ENCODE measurements at places on chromosomes 4 and X. TPM values are rescaled to one million over a fixed set of nuclear protein-coding genes. Genes with fewer than 3 reads are reported as not detected.
A peak's percentile ranks its signal among the peaks of the same experiment; 100 is the strongest.

QRFPR gene
- not detected for total RNA-seq

UCP1 gene
- total RNA-seq, result not detected

CFAP47 gene
- not detected for total RNA-seq

SPATA4 gene
- total RNA-seq, result 0.12 TPM

FAAH2 gene
- total RNA-seq, result 4.0 TPM

CXCL10 gene
- 4.3 TPM for total RNA-seq

FAM9B gene
- total RNA-seq, result not detected

GJB1 gene
- total RNA-seq, result not detected

DNA sequence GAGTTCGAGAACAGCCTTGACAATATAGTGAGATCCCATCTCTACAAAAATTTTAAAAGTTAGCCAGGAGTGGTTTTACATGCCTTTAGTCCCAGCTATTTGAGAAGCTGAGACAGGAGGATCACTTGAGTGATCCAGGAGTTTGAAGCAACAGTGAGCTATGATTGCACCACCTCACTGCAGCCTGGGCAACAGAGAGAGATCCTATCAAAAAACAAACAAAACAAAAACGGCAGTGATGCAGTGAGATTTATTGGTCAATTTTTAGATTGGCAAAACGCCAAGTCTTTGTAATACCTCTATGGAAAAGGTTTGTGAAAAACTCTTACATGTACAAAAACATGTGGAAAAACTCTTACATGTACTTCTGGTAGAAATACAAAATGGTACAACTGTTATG, 91.3 kb downstream of the PTPN13 start:
- DNase-seq, result no peak

DNA sequence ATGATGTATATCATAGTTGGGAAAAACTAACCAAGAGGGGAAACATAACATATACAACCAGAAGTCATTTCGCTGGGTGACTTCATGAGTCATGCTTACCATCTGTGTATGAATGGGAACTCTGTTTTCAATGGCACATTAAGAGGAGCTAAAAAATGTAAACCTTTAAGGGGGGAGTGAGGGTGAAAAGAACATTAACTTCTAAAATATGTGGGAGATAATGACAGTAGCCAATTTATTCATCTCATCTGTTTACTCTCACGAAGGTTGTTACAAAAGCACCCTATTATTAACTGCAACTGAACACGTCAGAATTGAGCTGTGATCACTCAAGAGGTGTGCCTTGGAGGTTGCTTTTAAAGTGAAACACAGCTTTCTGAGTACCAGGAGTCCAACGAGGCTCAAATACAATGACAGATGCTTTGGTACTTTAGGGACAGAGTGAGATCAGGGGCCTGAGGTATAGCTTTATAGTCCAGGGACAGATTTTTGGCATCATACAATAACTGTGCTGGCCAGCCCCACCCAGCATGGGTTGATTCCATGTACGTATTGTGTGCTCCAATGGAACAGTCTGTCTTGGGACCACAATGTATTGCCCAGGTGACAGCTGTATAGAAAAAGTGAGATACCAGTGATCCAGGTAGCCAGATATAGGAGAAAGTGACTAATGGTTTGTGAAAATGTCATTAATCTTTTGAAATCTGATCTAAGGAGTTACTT, 107.3 kb downstream of the AMMECR1 start:
- no peak for DNase-seq

DNA sequence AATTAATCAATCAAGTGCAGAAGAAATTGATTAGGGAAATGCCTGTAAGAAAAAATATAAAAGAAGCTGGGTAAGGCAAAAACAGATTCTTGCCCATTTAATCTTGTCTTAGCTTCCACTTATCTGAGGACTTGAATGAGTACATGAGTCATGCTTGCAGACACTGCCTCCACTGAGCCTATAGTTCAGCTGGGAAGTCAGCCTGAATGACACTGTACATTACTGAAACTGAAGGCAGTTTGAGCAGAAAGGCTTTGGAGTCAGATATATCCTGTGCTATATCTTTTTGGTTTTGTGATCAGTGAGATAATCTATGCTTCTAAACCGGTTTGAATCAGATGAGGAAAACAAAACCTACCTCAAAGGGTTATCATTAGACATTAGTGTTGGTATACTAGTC, 61.3 kb downstream of the NUDT11 start:
- DNase-seq, result no peak

DNA sequence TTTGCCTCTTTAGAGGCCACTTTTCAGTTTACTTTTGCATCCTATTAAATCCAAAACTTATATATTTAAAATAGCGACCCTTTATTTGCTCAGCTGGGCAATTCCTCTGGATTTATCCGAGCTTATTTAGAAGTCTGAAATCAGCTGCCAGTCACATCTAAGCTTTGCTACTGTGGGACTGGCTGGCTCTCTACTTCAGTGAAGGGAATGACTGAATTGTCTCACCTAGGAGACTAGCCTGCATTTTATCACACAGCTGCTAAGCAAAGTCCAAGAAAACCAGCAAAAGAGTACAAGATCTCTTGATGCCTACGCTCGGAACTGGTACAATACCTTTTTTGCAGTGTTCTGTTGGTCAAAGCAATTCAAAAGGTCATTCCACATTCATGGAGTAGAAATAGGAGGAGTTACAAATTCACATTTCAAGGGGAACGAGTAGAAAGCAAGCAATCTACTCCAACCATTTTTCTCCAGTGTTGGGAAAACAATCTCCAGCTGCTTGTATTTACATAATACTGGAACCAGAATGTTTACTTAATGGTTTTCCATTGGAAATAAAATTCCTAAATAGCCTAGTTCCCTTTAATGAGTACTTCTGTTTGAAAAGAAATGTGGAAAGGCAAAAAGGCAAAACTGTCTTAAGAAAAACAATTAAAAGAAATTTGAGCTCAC, 160.2 kb downstream of the MAGEB5 start:
- no peak for DNase-seq

DNA sequence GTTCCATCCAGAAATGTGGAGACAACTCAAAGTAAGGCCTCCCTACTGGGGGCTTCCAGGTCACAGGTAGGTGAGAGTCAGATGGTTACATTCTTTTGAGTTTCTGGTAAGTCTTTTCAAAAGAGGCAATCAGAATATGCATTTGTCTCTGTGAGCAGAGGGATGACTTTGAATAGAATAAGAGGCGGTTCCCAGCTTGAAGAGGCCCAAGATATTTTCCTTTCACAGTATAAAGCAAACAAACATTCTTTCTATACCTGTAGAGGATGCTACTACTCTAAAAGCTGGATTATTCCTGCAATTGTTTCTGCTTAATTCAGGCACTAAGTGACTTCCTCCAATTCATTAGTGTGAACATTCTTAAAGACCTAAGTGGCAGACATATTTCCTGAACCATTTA, 44.4 kb downstream of the DIAPH2 start:
- no peak for DNase-seq

GRCh38 chrX:10079231-10079630, 77.5 kb upstream of the CLCN4 start:
- DNase-seq, result no peak

DNA sequence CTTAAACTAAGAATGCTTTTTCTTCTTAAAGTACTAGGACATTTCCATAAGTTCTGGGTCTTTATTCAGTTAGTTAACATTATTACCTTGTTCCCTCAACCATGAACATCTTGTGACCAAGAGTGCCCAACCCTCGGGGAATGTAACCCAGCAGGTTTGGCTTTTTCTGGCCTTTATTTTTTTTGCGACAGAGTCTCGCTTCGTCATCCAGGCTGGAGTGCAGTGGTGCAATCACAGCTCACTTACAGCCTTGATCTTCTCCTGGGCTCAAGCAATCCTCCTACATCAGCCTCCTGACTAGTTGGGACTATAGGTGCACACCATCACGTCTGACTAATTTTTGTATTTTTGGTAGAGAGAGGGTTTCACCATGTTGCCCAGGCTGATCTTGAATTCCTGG, 65.1 kb downstream of the USP11 start:
- DNase-seq, result no peak

DNA sequence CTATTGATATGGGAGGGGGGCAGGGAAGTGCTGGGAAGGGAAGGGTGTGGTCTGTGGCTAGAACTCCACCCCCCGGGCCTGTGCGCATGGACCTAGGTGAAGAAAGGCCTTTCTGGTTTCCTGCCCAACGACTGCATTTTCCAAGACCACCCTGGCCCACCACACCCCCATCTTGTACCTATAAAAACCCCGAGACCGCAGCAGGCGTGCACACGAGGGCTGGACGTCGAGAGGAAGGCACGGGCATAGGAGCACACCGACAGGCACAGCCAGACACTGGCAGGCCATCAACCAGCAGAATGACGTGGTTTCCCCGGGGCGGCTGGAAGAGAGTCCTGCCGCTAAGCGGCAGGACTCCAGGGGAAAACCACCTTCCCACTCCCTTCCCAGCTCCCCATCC, 981.1 kb downstream of the PCDH7 start:
- no peak for DNase-seq

DNA sequence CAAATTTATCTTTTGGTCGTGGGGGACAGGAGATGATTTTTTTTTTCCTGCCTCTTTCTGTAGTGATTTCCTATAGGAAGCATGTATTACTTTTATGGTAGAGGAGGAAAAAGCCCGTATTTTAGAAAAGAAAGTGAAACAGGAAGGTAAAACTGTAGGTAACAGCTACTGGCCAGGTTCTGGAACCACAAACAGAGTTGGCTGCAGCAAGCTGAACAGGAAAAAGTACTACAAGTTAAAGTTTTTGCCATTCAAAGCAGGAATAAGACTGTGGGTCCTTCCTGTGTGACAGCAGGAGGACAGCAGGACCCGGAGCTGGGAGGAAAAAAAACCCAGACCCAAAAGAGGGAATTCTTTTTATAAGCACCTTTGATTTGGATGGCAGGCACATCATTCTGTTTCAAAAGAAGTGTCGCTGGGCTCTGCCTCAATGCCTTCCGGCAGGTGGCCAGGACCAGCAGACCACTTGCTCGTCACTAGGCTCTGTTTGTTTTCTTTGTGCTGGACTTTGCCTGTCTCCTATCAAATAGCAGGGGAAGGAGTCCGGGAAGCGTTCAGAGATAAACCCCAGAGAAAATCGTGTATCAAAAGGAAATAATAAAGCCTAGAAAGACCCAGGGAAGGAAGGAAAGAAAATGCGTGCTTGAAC, 277.9 kb downstream of the ADGRA3 start:
- DNase-seq, result peak; percentile 66

- peak; percentile 70 for DNase-seq
These were observed 27.1 kb upstream of the STBD1 start for GRCh38 chr4:76279462-76279861.

DNA sequence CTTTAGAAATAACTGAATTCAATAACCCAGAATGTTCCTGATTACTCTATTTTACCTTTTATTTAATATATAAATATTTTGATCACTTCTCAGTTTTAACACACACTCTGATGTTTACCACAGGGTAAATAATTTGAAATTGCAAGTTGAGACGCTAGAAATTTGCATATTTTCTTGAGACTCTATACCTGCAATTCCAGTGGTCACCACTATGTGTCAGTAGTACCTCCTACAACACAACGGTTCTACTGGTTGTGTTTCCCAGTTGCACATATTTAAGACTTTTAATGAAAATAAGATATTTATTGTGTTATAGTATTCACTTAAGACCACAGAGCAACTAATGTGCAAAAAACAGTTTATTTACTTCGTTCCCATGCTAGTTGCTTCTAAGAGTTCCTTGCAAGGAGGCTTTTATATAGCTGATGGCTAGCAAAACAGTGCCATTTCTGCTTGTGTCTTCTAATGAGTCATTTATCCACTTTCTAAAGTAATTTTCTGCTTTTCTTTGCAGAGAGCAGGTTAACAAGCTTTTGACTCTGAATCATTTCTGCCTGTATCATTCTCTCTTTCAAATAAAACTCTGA, 98.9 kb upstream of the PDLIM3 start:
- no peak for DNase-seq

- no peak for DNase-seq
These were observed 65.7 kb downstream of the SHROOM2 start for GRCh38 chrX:9851890-9852289.

GRCh38 chr4:141388481-141388880, 167.8 kb downstream of the ZNF330 start:
- no peak for DNase-seq

- no peak for DNase-seq
These were observed 1268.6 kb downstream of the FAM133A start for GRCh38 chrX:94942603-94943002.

- DNase-seq, result no peak
These were observed 65.3 kb upstream of the CCSER1 start for GRCh38 chr4:90061881-90062280.

DNA sequence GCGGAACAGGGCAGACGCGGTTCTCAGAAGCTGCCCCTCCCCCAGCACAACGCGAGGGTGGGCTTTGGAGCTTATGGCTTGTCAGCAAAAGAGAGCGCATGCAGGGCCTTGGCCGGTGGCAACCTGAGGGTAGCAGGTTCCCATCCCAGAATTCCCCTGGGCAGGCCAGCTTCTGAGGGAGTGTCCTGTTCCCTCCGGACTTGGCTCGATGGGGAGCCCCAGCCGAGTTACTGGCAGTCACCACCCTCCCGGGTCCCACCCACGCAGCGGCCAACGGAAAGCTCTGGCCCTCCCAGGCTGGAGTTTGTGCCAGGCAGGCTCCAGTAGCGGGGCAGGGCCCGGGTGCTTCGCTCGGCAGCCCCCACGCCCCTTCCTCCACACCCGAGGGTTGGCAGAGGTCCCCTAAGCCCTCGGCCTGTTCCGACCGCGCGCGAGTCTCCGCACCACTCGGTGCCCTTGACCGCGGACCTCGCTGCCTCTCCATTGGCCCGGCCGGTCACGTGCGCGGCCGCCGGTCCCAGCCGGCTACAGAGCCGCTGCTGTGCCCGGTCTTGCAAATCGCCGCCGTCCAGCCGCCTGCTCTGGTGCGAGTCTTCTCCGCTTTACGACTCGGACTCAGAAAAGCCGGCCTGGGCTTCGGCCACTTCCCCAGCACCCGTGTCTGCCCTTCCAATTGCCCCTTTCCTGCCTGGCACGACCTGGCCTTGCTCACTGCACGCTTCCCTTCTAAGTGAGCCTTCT, 20.9 kb upstream of the MTM1 start:
- DNase-seq, result peak; percentile 59

GRCh38 chr4:148782284-148782683, 340.1 kb upstream of the NR3C2 start:
- no peak for DNase-seq

DNA sequence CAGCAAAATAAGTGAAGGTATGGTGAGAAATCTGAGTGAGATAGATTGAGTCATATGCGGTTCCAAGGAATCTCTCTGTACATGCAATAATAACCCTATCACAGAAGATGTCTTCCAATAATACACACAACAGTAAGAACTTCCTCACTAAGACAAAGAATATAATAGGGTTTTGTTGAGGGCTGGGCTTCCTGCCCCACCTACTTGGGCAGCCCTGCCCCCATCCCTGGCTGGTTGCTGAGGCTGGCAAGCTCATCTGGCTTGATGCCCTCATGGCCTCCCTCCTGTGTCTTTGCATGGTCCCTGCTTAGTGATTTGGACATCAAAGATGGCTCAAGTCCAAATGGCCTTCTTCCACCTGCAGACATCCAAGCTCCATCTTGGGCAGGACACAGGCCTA, 2.7 kb downstream of the GEMIN8 start:
- DNase-seq, result peak; percentile 59

DNA sequence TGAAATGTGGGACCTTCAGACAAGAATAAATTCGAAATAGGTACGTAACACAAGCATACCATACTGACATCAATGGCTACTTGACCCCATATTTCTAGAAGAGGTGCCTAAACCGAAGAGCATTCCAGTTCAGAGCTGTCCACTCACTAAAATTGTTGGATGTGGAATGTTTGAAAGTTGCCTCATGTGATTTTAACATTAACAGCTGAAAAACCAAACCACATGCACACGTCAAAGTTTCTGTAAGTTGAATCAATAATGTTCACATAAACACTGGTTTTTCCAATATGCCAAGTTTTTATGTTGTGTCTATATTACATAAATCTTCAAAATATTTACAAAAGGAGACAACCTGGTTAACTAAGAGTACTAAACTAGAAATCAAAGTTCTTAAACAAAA, 3.5 kb downstream of the UBE2D3 start:
- DNase-seq, result no peak

All from activated CD4-positive, alpha-beta T cell treated with anti-CD3 and anti-CD28 coated beads, Interleukin-2, amount 10 ng/mL, durations not matched to agents 24 days and 14 days (primary cell).